ENCODE measurements at places on chromosomes 11 and 22. TPM values are rescaled to one million over a fixed set of nuclear protein-coding genes. Genes with fewer than 3 reads are reported as not detected.

Gene MOGAT2
- total RNA-seq: not detected

Gene TRIM22
- 125 TPM for total RNA-seq

Gene PELI3
- 15.3 TPM for total RNA-seq

Gene TSPAN32
- 2.1 TPM for total RNA-seq

Gene TRIM21
- 31.6 TPM for total RNA-seq

Gene ACO2
- 101 TPM for total RNA-seq

- H3K4me1 ChIP-seq: no peaks in the 10 kb centered on the region
- no peak for DNase-seq
- H3K27ac ChIP-seq: no peak overlapping the region
- no peaks in the 10 kb centered on the region for H3K36me3 ChIP-seq
- H3K4me3 ChIP-seq: no peak overlapping the region
Measured at GRCh38 chr22:30882974-30883533, 85.5 kb downstream of the MORC2 start.

DNA sequence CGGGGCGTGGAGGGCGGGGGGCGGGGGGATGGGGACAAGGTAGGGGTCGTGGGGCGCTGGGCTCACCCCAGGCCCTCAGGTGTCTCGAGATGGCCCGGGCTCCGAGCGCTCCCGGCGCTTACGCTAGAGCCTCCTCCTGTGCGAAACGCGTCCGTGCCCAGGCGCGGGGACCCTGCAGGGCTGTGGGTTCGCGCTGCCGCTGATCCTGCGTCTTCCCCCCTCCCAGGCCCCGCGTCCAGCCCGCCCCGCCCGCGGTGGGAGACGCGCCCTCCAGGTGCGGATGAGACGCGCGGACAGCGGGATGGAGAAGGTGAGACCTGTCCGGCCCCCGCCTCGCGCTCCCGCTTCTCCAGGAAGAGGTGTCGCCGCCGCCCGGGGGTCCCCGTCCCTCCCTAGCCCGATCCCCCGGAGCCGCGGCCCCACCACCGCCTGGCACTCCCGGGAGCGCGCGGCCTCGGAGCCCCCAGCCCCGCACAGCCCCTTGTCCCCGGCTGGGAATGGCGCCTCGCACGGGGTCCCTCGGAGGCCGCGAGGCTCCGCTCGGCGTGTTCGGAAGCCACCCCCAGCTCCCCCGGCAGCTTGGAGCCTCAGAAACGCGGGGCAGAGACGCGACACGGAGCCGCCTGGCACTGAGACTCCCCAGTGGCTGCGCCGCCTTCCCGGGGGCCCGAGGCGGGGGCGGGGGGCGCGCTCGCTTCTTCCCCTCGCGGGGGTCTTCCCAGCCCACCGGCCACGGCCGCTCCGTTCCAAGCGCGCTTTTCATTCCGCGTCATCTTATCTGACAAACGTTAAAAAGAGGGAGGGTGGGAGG, 27.6 kb upstream of the TOLLIP start:
- H3K27ac ChIP-seq: no peak overlapping the region
- no peaks in the 10 kb centered on the region for H3K36me3 ChIP-seq
- no peak overlapping the region for H3K4me3 ChIP-seq

DNA sequence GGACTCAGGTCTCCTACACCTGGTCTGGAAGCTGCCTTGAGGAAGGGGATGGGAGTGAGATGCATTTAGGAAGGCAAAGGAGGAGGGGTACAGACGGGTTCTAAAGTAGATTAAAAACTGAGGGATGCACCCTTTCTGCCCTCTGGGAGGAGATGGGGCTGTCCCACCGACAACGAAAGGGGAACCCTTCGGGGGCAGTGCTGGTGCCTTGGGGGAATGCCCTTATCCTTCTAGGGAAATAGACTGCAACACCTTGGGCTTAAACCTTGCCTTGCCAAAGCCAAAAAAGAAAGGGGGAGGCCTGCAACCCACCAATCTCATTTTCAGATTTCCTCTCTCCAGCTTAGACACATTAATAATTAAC, 89.8 kb downstream of the PLEKHA7 start:
- H3K27me3 ChIP-seq: peaks cover 61% of the 10 kb centered on the region
- H3K4me1 ChIP-seq: peaks cover 6% of the 10 kb centered on the region
- no peak for DNase-seq
- H3K27ac ChIP-seq: no peak overlapping the region

DNA sequence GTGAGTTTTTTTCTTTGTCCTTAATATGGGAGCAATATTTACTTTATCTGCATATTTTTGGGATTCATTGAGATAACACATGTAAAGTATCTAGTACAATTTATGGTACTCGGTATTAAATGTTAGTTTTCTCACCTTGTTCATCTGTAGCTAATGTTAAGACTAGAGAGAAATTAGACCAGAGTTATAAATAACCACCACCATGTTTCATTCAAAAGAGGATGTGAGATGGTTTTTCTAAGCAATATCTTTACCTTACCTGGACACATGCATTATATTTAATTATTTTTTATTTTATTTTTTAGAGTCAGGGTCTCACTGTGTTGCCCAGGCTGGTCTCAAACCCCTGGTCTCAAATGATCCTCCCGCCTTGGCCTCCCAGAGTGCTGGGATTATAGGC, 18.4 kb downstream of the ARHGAP42 start:
- H3K4me3 ChIP-seq: no peak overlapping the region
- H3K4me1 ChIP-seq: no peaks in the 10 kb centered on the region
- H3K27ac ChIP-seq: no peak overlapping the region
- H3K36me3 ChIP-seq: no peaks in the 10 kb centered on the region
- DNase-seq: no peak

- H3K27me3 ChIP-seq: no peaks in the 10 kb centered on the region
- H3K36me3 ChIP-seq: peaks cover 8% of the 10 kb centered on the region
- DNase-seq: no peak
Measured at GRCh38 chr22:41582694-41583093, 6.9 kb downstream of the PMM1 start.

DNA sequence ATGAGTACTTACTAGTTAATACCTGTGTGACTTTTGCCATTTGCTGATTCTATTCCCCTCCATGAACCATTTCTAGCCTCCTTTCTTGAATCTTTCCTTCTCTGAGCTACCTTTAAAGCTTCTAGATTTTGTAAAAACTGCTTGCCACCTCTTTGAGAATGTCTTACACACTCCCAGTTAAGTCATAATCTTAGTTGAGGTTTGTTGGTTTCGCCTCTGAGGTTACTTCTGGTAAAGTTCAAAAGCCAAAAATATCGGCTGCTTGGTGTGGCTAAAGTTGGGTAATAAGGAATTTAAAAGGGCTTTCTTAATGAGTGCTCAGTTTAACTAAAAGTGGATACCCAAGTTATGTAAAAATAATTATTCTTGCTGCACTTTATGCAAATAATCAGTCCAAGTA, 10.4 kb upstream of the GLYAT start:
- no peak for DNase-seq
- H3K36me3 ChIP-seq: no peaks in the 10 kb centered on the region
- no peaks in the 10 kb centered on the region for H3K27me3 ChIP-seq
- peaks cover 6% of the 10 kb centered on the region for H3K4me1 ChIP-seq
- no peak overlapping the region for H3K27ac ChIP-seq

- peaks cover 58% of the 10 kb centered on the region for H3K4me1 ChIP-seq
- peaks cover 26% of the 10 kb centered on the region for H3K27me3 ChIP-seq
- no peak overlapping the region for H3K4me3 ChIP-seq
Measured at GRCh38 chr22:22824340-22825212, 63.0 kb upstream of the IGLL5 start.

- peaks cover 10% of the 10 kb centered on the region for H3K4me1 ChIP-seq
- no peak overlapping the region for H3K4me3 ChIP-seq
- H3K27me3 ChIP-seq: no peaks in the 10 kb centered on the region
- no peak overlapping the region for H3K27ac ChIP-seq
Measured at GRCh38 chr11:36460220-36460619, 49.9 kb downstream of the TRAF6 start.

DNA sequence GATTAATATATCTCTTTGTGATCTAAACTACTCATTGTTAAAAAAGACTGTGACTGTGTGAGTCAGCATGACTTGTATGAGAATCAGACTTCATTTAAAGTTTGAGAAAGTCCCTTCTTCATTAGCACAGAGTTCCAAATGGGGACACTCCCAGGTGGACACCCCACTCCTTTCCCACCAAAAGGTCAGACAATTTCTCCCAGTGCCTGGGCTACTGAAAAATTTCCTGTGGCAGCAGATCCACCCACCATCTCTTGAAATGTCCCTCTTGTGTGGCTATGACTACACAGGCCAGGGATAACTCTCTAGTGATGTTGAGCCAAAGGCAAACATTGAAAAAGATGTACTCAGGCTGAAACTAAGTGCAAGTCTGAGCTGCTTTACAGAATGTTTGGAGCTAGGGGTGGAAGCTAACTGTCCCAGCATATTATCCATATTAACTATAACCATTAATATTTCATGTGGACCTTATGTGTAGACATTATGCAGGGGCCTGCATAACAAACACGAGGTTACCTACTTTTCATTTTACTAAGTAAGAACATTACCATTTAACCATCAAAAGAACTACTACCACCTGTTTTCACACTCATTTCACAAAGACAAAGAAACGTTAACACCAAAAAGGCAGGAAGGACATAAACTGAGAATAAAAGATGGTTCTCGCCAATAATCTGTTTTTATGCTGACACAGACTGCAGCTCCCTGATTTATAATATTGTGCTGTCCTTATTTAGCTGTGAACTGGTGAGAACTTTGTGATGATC, 44.8 kb downstream of the MMP20 start:
- peak overlapping the region; percentile 32 for H3K27ac ChIP-seq
- no peak for DNase-seq
- H3K4me3 ChIP-seq: no peak overlapping the region
- peaks cover 3% of the 10 kb centered on the region for H3K36me3 ChIP-seq

- H3K36me3 ChIP-seq: peaks cover 11% of the 10 kb centered on the region
- DNase-seq: no peak
- no peak overlapping the region for H3K4me3 ChIP-seq
Measured at GRCh38 chr11:96050435-96051182, 126.7 kb upstream of the MTMR2 start.

- no peak overlapping the region for H3K4me3 ChIP-seq
- peaks cover 49% of the 10 kb centered on the region for H3K27me3 ChIP-seq
- H3K4me1 ChIP-seq: no peaks in the 10 kb centered on the region
- DNase-seq: no peak
- no peaks in the 10 kb centered on the region for H3K36me3 ChIP-seq
Measured at GRCh38 chr11:45285250-45285828, 802 bp downstream of the SYT13 start.

- H3K27ac ChIP-seq: peak overlapping the region; percentile 48
- peaks cover 6% of the 10 kb centered on the region for H3K27me3 ChIP-seq
- no peak for DNase-seq
- H3K4me1 ChIP-seq: peaks cover 49% of the 10 kb centered on the region
- peak overlapping the region; percentile 84 for H3K4me3 ChIP-seq
- peaks cover 4% of the 10 kb centered on the region for H3K36me3 ChIP-seq
Measured at GRCh38 chr22:38397189-38398085, 57.6 kb downstream of the KCNJ4 start.

DNA sequence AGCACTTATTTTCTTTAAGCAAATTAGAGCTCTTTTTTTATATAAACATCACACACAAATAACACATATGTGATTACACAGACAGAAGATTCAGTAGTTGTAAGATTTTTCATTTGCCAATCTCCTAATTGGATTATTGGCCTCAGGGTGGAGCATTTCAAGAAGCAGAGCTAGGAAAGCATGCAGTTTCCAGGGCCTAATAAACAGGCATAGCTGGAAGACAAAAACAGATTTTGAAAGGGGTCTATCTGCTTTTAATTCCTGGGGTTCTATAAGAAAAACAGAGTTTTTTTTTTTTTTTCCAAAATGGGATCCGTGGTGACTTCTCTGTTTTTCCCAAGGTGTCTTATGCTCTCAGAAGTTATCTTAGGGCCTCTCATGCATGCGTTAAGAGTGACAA, 7.6 kb upstream of the FOLR3 start:
- H3K27me3 ChIP-seq: peaks cover 21% of the 10 kb centered on the region
- H3K4me1 ChIP-seq: no peaks in the 10 kb centered on the region
- DNase-seq: no peak
- peaks cover 5% of the 10 kb centered on the region for H3K36me3 ChIP-seq
- H3K27ac ChIP-seq: no peak overlapping the region

DNA sequence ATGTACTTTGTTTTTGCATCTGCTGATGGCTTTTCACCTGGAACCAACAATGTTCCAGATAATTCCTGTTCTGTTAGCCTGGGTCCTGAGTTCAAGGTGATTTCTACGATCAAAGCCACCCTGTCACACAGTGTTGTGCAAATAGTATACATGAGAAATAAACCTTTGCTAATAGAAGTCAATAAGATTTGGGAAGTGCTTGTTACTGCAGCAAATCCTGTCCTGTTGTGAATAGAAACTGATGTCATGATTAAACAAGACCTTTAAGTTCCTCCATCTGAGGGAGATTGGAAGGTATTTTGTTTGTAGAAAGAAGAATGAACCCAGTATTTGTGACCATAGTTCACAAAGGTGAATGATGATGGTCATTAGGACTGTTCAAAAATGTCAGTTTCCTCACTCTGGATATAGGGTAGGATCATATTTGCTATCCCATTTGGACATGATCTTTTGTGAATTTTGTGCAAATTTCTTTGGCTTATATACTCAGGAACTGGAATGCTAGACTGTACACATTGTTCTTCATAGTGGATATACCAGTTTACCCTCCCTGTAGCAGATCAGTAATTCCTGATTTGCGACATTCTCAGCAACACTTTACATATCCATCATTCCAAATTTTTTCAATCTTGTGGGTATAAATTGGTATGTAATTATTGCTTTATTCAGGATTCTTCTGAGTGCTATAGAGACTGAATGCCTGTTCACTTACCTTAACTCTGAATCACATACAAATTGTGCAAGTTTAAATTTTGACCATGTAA, 428.5 kb downstream of the METTL15 start:
- H3K27me3 ChIP-seq: no peaks in the 10 kb centered on the region
- H3K36me3 ChIP-seq: no peaks in the 10 kb centered on the region
- no peak for DNase-seq
- H3K4me1 ChIP-seq: no peaks in the 10 kb centered on the region

- H3K36me3 ChIP-seq: peaks cover 9% of the 10 kb centered on the region
- DNase-seq: no peak
- H3K27ac ChIP-seq: peak overlapping the region; percentile 73
- H3K4me3 ChIP-seq: peak overlapping the region; percentile 80
Measured at GRCh38 chr11:47564933-47565339, 463 bp upstream of the PTPMT1 start.

- H3K27me3 ChIP-seq: no peaks in the 10 kb centered on the region
- no peak overlapping the region for H3K27ac ChIP-seq
- no peak overlapping the region for H3K4me3 ChIP-seq
- H3K4me1 ChIP-seq: no peaks in the 10 kb centered on the region
- no peak for DNase-seq
Measured at GRCh38 chr11:76123248-76123647, 83.1 kb downstream of the WNT11 start.

- H3K4me3 ChIP-seq: no peak overlapping the region
- DNase-seq: no peak
- peaks cover 55% of the 10 kb centered on the region for H3K27me3 ChIP-seq
- no peak overlapping the region for H3K27ac ChIP-seq
- no peaks in the 10 kb centered on the region for H3K4me1 ChIP-seq
Measured at GRCh38 chr11:107598225-107599139, 7.5 kb downstream of the ELMOD1 start.

- H3K4me1 ChIP-seq: no peaks in the 10 kb centered on the region
- no peak overlapping the region for H3K4me3 ChIP-seq
- H3K27me3 ChIP-seq: peaks cover 2% of the 10 kb centered on the region
- H3K27ac ChIP-seq: no peak overlapping the region
- no peak for DNase-seq
Measured at GRCh38 chr11:129089279-129089678, 102.8 kb downstream of the ARHGAP32 start.

Data from activated T-helper 1 cell treated with anti-CD3 and anti-CD28 coated beads, Interleukin-12 subunit alpha, Interleukin-12 subunit beta, Interleukin-2, Interleukin-4 antibody, amounts not matched to agents 30 ng/mL and 10 ng/mL and 1 ng/mL, durations not matched to agents 14 hours and 24 hours and 36 hours (primary cell).